Prostate gland (tissue), 2 donors: ENCODE measurements at places on chromosomes 6 and 20. TPM values are rescaled to one million over a fixed set of nuclear protein-coding genes. Genes with fewer than 3 reads are reported as not detected.

DNA sequence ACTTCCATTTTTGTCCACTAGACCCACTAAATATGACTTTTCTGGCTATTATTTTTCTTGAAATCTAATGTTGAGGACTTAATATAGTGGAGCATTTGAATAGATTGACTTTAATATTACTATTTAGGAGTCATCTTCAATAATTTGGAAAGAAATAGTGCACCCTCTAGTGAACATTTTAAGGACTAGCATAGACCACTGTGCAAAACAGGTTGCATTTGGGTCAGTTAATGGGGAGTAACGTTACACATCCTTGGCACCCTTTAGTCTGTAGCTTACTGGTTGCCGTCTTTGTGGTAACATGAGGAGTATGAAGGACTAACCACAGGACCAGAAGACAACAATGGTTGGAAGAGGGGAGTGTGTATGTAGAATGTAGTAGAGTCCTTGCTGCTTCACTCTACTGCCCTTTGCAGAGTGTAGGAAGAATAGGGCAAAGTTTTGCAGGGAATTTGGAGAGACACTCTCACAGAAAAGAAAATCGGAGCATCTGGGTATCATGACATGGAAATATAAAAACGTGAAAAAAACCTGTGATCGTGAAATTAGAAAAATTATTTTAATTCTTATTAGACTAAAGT lies 25.2 kb downstream of the RFPL4B start:
- DNase-seq = no peak

E2F1 gene
- 2.0 TPM for total RNA-seq

GRCh38 chr6:17972978-17973622 lies 14.3 kb downstream of the KIF13A start:
- DNase-seq = no peak

CLDN20 gene
- not detected for total RNA-seq

SIRPB2 gene
- 3.2 TPM for total RNA-seq

GRCh38 chr6:28729501-28730402 lies 194.0 kb downstream of the TRIM27 start:
- no peak for DNase-seq

GRCh38 chr20:5140195-5140594 lies 13.4 kb downstream of the CDS2 start:
- no peak for DNase-seq

- no peak for DNase-seq
These were observed 113.0 kb downstream of the DST start for GRCh38 chr6:56529594-56530191.
